ENCODE measurements at places on chromosomes 4 and X. TPM values are rescaled to one million over a fixed set of nuclear protein-coding genes. Genes with fewer than 3 reads are reported as not detected.

RASL11B gene
- 1.0 TPM for total RNA-seq

USP9X gene
- total RNA-seq, result 187 TPM

ANOS1 gene
- 24.3 TPM for total RNA-seq

DNA sequence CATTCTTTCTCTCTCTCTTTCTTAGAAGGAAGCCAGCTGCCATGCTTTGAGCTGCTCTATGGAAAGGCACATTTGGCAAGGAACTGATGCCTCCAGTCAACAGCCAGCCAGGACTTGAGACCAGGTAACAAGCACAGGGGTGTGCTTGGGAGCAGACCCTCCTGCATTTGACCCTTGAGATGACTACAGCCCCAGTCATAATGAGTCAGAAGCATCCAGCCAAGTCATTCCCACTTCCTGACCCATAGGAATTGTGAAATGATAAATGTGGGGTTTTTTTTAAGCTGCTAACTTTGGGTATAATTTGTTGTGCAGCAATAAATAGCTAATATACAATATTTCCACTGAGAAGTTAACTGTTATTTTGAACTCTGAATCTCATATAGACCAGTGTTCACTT is 446.9 kb downstream of the GRXCR1 start:
- DNase-seq, result no peak

DNA sequence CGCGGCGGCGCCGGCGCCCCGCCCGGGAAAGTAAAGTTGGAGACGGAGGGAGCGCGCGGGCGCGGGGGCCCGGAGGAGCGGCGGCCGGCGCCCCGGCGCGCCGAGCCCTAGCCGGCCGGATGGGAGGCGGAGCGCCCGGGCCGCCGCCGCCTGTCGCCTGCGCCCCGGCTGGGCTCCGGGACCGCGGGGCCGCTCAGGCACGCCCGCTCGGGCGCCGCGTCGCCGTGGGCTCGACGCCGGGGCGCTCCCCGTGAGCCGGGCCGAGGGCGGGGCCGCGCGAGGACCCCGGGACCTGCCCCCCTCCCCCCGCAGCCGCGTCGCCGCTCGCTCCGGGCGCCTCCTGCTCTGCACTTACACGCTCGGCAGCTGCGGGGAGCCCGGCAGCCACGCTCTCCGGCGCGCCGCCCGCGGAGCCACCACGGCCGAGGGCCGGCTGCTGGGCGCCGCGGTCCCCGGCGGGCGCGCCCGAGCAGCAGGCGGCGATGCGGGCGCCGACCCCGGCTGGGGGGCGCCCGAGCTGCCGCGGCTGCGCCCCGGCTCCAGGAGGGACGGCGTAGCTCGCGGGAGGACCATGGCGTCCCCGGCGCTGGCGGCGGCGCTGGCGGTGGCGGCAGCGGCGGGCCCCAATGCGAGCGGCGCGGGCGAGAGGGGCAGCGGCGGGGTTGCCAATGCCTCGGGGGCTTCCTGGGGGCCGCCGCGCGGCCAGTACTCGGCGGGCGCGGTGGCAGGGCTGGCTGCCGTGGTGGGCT is at the start of gene ADRA2C:
ADRA2C (plus strand) TSS at position 350 of the 749 bp plus-strand sequence; CDS start at position 572, 222 bp downstream.
- peak; percentile 19 for DNase-seq

DNA sequence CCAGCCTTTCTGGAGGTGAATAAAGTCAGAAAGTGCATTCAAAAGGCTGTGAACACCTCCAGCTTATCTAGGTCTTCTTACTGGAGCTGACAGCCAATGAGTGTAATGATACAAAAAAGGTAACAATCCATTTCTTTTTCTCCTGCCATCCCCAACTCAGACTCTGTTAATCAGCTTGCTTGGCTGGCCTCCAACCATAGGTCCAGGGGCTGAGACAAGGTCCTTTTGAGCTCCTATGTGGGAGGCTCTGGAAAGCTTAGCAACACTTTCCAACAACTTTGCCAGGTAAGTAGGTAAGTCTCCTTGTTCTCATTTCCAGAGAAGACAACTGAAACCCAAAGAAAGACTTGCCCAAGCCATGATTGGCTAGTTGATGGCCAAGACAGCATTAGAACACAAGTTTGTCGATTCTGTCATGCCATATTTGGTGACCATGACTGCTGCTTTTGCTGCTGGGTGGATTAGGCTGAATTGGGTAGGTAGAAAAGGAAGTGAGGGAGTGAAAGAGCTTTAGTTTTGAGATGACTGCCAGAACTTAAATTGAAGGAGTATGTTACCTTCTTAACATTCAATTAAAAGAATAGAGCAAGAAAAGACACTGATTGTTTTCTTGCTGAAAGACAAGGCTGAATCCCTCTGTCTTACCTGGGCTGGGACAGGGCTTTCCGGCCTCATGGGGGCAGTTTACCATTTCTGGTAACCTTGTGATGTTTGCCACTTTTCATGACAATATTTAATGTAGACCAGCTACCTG is 22.8 kb downstream of the VSIG4 start:
- no peak for DNase-seq

GRCh38 chr4:20666012-20666860 is 34.0 kb upstream of the PACRGL start:
- no peak for DNase-seq

- DNase-seq, result no peak
Measured at GRCh38 chr4:2303121-2303685, 41.3 kb upstream of the MXD4 start.

DNA sequence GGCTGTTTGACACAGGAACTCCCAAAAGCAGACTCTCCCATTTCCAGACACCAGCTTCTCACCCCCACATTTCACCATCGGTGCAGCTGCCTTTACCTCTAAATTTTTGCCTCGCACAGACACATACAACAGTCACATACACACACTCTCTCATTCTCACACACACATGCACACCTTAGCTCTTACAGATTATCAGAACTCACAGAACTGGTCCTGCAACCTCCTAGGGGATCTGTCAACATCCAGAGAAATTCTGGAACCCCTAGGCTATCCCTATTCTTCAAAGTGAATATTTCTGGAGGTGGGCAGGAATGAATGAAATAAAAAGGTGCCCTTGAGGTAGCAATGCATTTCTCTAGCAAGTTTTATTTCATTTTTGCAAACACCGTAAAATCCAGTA is 4.1 kb downstream of the HS6ST2 start:
- no peak for DNase-seq
